ENCODE measurements at places on chromosomes 11 and 22.
A peak's percentile ranks its signal among the peaks of the same experiment; 100 is the strongest.

GRCh38 chr11:95697614-95698408, 91.8 kb downstream of the FAM76B start:
- no peak for DNase-seq

GRCh38 chr11:110860461-110860860, 148.2 kb upstream of the ARHGAP20 start:
- DNase-seq = no peak

GRCh38 chr11:105399511-105399910, 210.4 kb upstream of the GRIA4 start:
- DNase-seq = no peak

DNA sequence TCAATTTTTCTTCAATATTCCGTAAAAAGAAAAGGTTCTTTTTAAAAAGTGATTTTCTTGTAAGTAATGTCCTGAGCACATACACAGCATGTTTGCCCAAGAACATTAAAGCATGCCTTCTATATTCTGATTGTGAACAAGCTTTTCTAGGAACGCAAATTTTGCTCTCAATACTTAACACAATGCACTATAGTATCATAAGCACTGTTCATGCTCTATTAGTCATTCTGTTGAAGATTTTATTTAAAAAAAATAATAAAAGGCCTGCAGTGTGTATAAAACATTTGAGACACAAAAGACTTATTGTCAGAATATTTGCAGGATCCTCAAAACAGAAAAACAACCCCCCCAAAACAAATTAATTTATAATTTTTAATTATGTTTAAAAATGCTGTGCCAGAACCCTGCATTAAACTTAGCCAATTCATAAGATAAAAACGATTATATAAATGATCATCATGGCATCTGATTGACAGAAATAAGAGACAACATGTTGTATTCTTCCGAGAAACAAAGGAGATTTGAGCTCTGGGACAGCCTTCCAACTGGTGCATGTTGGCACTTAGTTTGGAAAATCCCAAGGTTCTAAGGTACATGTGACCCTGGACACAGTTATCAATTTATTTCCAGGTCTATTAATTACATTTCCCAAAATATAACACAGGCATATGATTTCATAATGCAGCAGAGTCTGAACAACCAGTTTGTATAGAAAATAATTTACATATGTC, 13.1 kb downstream of the MTMR2 start:
- DNase-seq = no peak

DNA sequence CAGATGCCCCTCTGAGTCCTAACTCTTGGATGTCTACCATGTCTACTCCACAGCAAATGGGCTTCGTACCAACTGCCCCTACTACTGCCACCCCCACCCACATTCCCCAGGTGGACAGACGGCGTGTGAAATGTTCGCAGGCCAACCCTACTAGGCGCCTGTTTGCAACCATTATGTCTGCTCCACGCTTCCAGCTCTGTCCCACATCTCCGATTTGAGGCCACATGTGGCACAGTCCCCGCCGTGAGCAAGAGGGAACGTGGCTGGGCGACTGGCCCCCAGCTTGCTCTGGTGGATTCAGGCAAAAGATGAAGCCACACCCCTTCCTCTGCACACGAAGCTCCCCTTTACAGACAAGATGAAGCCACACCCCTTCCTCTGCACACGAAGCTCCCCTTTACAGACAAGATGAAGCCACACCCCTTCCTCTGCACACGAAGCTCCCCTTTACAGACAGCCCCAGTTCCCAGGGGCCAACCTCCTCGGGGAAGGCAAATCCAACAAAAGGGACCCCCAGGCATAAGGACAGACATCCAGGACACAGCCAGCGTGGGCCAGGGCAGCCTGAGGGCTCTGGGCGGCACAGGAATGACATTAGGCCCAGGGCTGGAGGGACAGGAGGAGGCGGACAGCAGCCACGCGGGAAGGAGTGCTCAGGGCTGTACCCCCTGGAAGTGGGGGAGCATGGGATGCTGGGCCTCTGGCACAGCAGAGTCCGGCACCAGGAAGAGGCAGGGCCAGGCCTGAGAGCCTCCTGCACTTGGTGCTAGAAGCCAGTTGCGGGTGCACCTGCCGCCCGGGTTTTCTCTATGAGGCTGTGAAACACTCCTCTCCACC, 106.2 kb downstream of the SHANK2 start:
- no peak for DNase-seq

DNA sequence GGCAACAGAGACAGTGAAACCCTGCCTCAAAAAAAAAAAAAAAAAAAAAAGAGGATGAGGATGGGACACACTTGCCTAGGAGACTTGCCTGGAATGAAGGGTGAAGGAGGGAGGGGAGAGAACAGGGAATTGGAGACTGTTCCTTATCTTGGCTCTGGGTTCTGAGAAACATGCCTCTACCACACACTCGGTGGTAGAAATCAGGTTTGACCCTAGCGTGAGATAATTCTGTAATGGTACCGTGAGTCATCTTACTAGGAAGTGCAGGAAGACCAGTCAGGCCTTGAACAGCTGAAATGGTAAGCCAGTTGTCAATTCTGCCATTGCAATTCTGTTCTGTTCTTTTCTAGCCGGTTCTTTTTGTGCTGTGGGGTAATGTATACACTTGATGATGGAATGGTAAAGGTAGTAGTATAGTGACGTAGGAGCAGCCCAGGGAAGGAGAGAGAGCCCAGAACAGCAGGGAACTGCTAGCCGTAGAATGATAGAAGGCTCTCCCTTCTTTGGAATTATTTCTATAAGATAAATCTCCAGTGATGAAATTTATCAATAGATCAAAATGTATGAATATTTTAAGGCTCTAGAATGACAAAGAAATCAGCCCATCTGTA, 3.9 kb upstream of the AMBRA1 start:
- DNase-seq = no peak

DNA sequence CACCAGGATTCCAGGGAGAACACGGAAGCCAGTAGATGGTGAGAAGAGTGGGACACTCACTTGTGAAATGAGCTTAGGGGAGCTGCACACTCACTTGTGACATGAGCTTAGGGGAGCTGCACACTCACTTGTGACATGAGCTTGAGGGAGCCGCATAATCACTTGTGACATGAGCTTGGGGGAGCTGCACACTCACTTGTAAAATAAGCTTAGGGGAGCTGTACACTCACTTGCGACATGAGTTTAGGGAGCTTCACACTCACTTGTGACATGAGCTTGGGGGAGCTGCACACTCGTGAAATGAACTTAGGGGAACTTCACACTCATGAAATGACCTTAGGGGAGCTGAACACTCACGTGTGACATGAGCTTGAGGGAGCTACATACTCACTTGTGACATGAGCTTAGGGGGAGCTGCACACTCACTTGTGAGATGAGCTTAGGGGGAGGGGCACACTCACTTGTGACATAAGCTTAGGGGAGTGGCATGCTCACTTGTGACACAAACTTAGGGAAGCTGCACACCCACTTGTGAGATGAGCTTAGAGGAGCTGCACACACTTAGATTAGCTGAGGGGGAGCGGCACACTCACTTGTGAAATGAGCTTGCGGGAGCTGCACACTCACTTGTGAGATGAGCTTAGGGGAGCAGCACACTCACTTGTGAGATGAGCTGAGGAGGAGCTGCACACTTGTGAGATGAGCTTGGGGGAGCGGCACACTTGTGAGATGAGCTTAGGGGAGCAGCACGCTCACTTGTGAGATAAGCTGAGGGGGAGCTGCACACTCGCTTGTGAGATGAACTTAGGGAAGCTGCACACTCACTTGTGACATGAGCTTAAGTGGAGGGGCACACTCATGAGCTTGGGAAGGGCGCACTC, 59.0 kb downstream of the NCAPD3 start:
- DNase-seq = no peak

- no peak for DNase-seq
Measured at GRCh38 chr11:35540526-35540925, 15.1 kb upstream of the PAMR1 start.

GRCh38 chr11:73003088-73003487, 139.0 kb downstream of the FCHSD2 start:
- no peak for DNase-seq

DNA sequence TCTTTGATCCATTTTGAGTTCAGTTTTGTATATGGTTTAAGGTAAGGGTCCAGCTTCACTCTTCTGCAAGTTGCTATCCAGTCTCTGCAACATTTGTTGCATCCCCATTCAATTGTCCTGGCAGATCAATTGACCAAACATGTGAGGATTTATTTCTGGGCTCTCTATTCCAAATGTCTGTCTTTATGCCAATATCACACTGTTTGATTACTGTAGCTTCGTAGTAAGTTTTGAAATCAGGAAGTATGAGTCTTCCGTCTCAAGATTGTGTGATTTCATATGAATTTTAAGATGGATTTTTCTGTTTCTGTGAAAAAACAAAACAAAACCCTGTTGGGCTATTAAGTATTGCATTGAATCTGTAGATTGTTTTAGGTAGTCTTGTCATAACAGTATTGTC, 17.0 kb downstream of the APLP2 start:
- no peak for DNase-seq

- DNase-seq = no peak
Measured at GRCh38 chr11:82832983-82833382, 67.2 kb downstream of the PRCP start.

DNA sequence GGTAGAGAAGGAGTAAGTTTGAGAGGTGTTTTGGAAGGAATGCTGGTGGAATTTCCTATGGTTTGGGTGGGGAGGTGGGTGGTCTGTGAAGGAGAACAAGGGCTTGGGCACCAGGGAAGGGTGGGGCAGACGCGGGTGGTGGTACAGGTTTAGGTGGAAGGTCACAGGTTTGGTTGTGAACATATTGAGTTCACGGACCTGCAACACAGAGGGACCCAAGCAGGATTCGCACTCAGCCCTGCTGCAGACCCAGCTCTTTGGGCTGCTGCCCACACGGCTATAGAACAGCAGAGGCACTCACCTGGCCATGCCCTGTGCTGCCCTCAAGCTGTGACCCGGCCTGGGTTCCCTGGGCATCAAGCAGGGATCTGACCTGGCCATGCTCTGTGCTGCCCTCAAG, 33.5 kb upstream of the EMID1 start:
- DNase-seq = no peak

GRCh38 chr11:95835351-95835750, 45.1 kb downstream of the CEP57 start:
- no peak for DNase-seq

DNA sequence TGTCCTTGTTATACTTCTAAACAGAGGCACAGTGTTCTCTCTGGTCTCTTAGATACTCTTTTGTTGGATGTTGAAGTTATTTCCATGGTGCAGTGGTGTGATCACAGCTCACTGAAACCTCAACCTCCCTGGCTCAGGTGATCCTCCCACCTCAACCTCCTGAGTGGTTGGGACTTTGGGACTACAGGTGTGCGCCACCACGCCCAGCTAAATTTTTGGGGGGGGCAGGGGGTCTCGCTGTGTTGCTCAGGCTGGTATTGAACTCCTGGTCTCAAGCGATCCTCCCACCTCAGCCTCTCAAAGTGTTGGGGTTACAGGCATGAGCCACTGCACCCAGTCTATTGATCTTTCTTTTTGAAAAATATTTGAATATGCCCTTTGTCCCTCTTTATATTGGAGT, 14.9 kb downstream of the ZNF74 start:
- no peak for DNase-seq

- DNase-seq = no peak
Measured at GRCh38 chr11:101180481-101180880, 50.9 kb upstream of the PGR start.

- DNase-seq = peak; percentile 31
Measured at GRCh38 chr22:22692707-22693530, 48.5 kb downstream of the GGTLC2 start.

GRCh38 chr11:130040281-130040940, 29.3 kb upstream of the APLP2 start:
- no peak for DNase-seq

GRCh38 chr22:35352214-35353111, 28.4 kb upstream of the HMOX1 start:
- DNase-seq = peak; percentile 26

- DNase-seq = no peak
Measured at GRCh38 chr11:14065681-14066080, 103.2 kb downstream of the SPON1 start.

- no peak for DNase-seq
Measured at GRCh38 chr22:23915290-23915689, 21.1 kb downstream of the MIF start.

GRCh38 chr11:6229911-6230310, 4.5 kb downstream of the FHIP1B start:
- DNase-seq = no peak

DNA sequence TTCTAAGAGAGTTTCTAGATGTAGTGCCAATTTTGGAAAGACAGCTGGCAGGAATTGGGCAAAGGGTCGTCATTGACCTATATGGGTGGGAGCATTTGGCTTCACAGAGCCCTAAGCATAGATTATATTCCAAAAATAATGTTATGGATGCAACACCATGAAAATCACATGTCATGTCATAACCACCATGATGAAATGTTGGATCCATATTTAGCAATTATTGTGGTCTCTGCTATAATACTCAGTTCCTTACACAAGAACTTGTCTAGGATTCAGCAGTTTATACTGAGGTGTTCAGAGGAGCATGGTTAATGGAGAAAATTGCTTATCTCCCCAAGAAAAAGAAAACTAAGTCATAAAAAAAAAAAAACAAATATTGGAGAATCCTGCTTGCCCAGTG, 31.6 kb downstream of the NTM start:
- no peak for DNase-seq

GRCh38 chr11:108364159-108364558, 103.2 kb downstream of the C11orf65 start:
- DNase-seq = no peak

- no peak for DNase-seq
Measured at GRCh38 chr22:23752090-23752691, 1.3 kb upstream of the ZNF70 start.

GRCh38 chr11:66112601-66113499, 42.8 kb downstream of the PACS1 start:
- DNase-seq = no peak

DNA sequence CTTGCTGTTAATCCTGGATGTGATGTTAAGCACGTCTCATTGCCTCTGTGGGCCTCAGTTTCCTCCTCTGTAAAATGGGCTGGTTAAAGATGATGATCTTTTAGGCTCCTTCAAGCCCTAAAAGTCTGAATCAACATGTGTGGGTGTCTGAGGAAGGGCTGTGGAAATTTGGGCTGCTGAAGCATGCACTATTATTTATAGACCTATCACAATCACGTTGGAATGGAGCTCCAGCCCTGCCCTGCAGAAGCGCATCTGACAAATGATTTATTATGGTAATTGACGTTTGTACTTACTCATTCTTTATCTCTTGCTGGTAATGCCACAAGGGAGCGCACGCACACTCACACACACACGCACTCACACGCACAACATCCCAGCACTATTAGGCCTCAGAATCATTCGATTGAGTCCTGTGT, 20.4 kb downstream of the P2RX3 start:
- no peak for DNase-seq

GRCh38 chr11:11400635-11401232, 47.7 kb upstream of the CSNK2A3 start:
- no peak for DNase-seq

GRCh38 chr11:61019037-61019831, 47.8 kb downstream of the CD6 start:
- no peak for DNase-seq

GRCh38 chr11:65918211-65919140, at the start of gene C11orf68:
Gene C11orf68, minus strand, starts transcription at chr11:65919062. Its CDS starts 31 bp downstream, at chr11:65919031.
- no peak for DNase-seq
